NCI-H1694 (cell line): ENCODE measurements at places on chromosomes 11 and 22.
A peak's percentile ranks its signal among the peaks of the same experiment; 100 is the strongest.

GRCh38 chr11:108718466-108718865 is 53.6 kb downstream of the DDX10 start:
- DNase-seq: no peak

DNA sequence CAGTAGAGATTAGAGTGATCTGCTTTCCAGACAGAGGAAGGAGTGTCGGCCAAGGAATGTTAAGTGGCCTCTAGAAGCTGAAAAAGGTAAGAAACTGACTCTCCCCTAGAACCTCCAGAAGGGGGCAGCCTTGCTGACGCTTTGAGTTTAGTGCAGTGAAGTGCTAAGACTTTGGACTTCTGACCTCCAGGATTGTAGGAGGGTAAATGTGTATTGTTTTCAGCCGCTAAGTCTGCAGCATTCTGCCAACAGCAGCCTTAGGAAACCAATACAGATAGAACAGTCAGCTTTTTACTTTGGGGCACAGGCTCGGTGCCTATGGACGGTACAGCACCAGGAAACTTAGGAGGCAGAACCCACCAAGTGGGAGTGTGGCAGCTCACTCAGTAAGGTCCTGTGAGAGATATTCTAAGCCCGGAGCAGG is 3.6 kb upstream of the TBC1D22A start:
- DNase-seq: peak; percentile 26

DNA sequence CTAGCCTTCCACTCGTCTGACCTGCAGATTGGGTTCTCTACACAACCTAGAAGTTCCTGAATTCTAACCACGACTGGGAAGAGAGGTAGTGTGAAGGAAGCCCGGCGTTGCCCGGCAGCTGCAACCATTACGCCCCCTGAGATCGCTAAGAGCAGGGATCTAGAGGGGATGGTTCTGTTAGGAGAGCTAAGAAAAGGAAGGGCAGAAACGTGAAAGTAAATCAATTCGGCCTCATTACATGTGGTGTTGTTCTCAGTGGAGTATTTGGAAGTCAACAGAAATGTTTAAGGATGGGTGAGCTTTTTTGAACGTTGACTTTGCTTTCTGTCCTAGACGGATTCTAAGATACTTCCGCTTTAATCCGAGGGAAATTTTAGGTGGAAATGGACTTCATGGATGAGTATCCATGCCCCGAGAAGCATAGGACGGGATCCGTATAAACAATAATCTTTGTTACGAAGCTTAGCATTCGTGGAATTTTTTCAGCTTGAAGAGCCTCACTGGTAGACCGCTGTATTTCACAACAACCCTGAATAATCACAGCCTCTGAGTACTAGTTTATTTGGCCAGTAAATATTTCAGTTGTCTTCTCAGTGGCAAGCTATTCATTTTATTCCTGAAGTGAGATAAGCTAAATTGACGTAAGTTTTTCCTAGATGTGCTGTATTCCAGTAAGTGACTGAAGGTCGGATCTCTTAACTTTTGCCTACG is 629 bp downstream of the ATP5MG start:
- DNase-seq: no peak

DNA sequence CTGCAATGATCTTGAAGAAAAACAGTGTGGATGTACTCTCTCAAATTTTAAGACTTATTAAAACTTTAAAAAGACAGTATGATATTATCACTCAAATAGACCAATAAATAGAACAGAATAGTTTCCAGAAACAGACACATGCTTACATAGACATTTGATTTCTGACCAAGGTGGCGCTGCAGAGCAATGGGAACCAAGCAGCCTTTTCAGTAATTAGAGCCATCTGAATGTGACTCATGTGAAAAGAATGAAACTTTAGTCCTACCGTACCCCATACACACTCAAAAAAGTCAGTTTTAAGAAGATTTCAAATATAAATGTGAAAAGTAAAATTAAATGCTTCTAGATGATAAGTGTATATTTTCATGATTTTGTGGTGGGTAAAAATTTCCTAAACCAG is 74.2 kb upstream of the MS4A8 start:
- no peak for DNase-seq

GRCh38 chr11:128022007-128022368 is 565.4 kb downstream of the ETS1 start:
- no peak for DNase-seq

GRCh38 chr11:35629511-35629910 is 11.3 kb downstream of the FJX1 start:
- DNase-seq: no peak

DNA sequence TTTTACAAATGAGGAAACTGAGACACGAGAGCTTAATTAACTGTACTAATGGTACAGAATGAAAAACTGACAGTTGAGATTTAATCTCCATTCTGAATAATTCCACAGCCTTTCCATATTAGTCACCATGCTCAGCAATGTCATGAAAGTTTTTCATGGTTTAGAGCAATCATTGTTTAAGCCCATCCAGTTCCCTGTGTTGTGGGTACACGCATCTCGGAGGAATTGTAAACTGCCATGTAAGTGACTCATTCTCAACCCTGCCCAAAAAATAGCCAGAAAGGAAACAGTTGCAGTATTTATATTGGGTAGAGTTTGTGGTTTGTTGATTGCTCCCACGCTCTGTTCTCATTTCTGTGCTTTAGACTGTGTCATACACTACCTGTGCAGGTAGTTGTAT is 1790.8 kb downstream of the LRRC4C start:
- no peak for DNase-seq

- no peak for DNase-seq
These were observed 88.6 kb downstream of the SNX19 start for GRCh38 chr11:130827451-130828377.

GRCh38 chr11:112408517-112408916 is 147.9 kb upstream of the PLET1 start:
- DNase-seq: no peak

GRCh38 chr11:33399421-33399820 is 142.2 kb downstream of the HIPK3 start:
- no peak for DNase-seq

DNA sequence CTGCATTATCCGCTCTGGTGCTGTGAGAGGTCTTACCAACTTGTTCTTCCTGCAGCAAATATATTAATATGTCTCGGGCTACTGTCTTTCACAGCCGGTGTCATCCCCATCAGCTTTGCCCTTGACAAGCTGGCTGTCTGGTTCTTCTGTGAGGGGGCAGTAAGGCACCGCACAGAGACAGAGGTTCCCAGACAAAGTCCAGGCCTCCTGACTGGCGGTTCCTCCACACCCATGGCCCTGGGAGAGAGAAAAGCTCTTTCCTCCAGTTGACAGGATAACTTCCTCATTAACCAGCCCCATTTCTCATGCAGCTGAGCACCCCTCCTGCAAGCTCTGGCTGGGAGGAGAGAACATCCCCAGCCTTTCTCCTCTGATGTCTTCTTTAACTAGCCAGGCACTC is 212.5 kb upstream of the SEZ6L start:
- no peak for DNase-seq

DNA sequence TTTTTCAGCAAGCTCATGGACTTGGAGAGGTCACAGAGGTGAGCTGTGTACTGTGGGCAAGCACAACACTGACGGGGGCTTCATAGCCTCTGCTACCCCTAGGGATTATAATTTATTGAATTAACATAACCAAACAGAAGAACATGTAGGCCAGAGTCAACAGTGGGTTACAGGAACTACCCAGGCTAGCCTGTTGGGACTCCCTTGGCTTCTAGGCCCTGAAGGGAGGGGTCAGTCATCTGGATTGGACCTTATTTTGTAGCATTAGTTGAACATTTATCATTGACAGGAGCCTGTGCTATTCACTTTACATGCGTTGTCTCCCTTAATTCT is 56.9 kb downstream of the KREMEN1 start:
- DNase-seq: no peak

DNA sequence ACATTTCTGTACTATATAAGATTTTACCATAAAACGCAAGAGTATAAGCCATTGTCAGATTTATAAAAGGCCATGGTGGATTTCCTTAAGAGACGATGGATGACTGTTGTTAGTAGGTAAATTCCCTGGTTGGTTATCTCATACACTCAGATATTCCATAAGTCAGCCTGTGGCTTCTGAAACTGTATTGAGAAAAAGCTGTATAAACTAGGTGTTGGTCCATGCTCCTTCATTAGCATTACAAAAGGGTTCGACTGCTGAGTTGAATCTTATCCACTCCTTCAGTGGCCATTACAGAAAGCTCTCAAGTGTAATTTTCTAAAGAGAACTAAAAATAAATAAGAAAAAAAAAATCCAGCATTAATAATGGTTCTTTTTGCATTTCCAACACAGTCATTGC is 5.3 kb downstream of the GRAP2 start:
- no peak for DNase-seq

GRCh38 chr11:74956397-74957015 is 7.4 kb downstream of the SPCS2 start:
- no peak for DNase-seq

GRCh38 chr11:90465553-90465952 is 242.7 kb upstream of the CHORDC1 start:
- no peak for DNase-seq

DNA sequence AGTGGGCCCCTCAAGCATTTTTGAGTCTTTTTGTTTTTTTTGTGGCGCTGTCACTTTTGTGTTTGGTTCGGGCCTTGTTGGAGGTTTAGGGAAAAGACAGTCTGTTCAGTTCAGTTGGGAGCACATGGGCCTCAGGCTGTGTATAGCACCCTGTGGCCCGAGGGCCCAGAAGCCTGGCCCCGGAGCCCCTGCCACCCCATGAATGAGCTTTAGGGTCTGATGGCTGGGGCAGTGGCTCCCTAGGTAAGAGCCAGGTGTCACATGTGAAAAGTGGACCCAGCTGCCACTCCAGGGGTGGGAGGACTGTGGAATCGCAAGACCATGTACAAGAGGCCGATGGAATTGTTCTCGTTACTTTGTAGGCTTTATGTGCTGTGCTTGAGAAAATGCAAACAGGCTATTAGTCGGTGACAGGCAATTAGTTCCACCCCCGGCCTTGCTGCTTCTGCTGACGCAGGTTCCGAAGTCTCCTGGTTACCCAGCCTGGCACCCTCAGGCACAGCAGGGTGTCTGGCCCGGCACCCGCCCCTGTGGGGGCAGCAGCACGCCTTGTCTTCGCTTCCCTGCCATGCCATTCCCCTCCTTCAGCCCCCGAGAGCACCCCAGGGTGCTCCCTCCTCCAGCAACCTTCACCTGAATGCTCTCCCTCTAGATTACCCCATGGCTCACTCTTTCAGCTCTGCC is 38.2 kb upstream of the PARVG start:
- no peak for DNase-seq

DNA sequence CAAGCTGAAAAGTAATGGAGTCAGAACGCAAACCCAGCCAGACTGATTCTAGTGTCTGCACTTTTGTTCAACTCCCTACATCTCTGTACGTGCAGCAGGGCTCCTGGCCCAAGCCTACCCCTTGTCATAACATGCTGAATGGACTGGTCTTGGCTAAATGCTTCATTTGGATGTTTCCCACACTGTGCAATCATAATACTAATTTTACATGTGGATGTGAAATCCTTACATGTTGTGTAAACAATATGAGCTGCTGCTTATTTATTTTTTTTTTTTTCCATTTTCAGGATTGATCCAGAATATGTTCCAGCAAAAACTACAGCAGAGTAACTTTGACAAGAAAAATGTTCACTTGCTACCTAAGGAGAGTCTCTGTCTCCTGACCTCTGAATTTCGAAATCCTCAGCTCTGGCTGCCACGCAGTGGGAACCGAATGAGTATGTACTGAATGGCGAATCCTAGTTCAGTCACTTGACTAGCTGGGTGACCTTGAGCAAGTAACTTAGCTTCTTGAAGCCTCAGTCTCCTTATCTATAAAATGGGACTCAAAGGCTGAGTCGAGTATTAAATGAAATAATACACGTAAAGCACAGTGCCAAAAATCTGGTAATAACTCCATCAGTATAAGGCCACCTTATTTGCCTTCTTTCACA is 133.4 kb downstream of the EHF start:
- DNase-seq: no peak

DNA sequence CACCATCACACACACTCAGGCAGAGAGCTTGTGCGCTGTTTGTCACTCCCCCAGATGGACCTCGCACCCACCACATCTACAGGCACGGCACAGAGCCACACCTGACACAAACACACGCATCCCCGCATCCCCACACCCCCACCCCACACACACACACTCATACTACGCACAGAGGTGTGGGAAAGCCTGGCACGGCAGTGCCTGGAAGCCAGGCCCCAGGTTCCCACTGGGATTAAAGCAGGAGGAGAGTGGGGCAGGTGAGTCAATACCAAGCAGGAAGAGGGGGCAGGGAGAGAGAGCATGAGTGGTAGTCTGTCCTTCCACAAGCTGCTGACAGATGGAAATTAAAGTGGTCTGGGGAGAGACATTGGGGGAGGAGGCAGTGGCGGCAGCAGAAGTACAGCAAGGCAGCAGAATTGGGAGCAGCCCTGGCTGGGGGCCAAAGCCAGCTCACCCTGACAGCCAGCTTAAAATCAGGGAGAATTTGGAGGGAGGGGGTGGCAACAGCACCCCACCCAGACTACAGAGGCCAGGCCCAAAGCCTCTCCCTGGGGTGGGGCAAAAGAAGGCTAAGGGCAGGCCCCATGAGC is 20.7 kb downstream of the TNKS1BP1 start:
- DNase-seq: no peak

DNA sequence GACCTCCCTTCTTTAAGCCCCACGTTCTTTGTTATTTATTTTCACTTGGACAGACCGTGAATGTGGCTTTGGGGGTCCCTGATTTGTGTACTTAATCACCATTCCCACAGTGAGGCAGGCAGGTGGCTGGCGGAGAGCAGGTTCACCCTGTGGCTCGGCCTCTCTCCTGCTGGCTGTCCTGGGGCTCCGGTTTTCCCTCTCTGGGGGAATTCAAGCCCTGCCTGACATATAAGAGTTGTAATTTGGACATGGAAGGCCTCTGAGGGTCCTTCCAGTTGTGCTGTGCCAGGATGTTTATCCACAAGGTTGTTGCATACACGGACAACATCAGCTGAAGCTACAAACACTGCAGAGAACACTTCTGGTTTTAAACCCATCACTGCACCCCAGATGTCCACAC is 824.5 kb downstream of the TBC1D22A start:
- no peak for DNase-seq

DNA sequence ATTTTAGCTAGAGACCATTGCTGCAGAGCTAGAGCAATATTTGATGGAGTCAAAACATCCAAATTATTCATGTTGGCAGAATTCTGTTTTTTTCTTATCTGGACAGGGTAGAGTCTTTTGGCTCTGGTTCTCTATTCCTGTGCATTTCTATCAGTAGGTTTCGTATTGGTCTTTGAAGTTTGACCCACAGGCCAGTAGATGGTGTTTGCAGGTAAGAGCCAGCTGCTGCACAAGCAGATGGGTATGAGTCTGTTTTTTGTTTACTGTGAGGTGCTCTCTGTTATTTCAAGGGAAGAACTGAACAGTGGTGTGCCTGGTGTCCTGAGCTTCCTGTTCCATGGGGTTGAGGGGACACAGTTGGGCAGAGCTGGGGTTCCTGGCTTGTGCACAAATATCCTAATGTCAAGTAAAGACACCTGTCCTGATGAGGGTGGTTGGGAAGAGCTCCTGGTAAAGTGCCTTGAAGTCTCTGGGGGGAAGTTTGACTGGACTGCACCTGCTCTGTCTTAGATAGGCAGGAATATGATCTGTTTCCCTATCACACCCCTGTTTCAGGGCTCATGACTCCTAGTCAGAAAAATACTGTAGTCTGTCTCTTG is 34.0 kb upstream of the SLC22A25 start:
- DNase-seq: no peak

GRCh38 chr22:30606455-30607299 is at the start of gene TCN2:
TSS of gene TCN2 (plus strand) at chr22:30607174. CDS start at chr22:30607332, 158 bp downstream.
- DNase-seq: no peak

- no peak for DNase-seq
These were observed 15.3 kb downstream of the CSTPP1 start for GRCh38 chr11:46951864-46952263.

- DNase-seq: no peak
These were observed 414.9 kb downstream of the TBC1D22A start for GRCh38 chr22:47177334-47177815.

- no peak for DNase-seq
These were observed 2925.9 kb upstream of the OR11H1 start for GRCh38 chr22:12601870-12602779.
